Stimulated activated CD4-positive, alpha-beta T cell treated with anti-CD3 and anti-CD28 coated beads, Interleukin-1b, Interleukin-23, amount 100 ng/mL, for 1 hour (primary cell): ENCODE measurements at places on chromosomes 5 and 9.

DNA sequence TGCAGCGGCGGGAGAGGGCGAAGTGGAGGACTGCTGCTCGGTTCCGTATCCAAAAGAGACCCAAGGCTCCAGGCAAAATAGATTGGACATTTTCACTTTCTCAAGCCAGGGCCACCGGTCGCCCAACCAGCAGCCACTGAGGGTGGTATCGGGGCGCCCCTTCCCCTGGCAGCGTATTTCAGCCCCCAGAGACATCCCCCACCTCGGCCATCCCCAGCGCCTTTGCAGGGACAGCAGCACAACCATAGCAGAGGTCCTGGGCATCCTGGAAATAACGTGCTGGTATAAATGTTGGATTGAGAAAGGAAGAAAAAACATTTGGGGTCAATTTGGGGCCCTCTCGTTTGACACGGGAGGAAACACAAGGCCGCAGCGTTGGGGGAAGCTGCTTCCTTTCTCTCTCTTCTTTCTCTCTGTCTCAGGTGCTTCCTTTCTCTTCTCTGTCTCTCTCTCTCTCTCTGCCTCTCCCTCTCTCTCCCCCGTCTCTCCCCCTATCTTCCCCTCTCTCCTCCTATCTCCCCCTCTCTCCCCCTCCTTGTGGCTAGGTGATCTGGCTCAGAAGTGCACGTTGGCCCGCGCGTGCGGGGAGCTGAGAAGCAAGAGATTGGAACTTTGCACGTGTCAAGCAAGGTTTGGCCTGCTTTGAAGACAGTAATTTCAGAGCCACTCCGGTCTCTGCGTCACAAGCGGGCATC, 624 bp upstream of the RETREG1 start:
- DNase-seq: no peak

- DNase-seq: no peak
Measured at GRCh38 chr5:25516141-25516540, 871.4 kb upstream of the CDH10 start.

GRCh38 chr5:57249265-57249874, 75.5 kb downstream of the GPBP1 start:
- no peak for DNase-seq

- DNase-seq: no peak
Measured at GRCh38 chr5:17854901-17855300, 220.6 kb downstream of the TAF11L14 start.

- DNase-seq: no peak
Measured at GRCh38 chr5:172722327-172722815, 48.6 kb downstream of the DUSP1 start.

- DNase-seq: no peak
Measured at GRCh38 chr5:57859626-57860025, 377.0 kb upstream of the ACTBL2 start.

DNA sequence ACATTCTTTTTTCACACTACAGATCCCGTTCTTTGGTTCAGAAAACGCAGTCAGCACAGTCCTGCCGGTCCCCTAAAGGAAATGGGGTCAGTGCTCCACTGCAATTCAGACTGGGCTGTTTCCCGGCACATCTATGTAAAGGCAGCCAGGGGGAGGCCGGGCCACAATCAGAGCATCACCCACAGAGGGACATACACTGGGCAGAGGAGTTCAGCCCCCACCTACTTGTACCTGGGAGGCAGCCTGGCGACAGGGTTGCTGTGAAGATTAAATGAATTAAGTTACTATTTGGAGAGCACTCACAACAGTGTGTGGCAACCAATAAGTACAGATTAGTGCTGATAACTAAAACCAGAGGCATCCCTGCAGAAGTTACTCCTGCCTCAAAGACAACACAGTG, 4.5 kb downstream of the PTPN3 start:
- no peak for DNase-seq

DNA sequence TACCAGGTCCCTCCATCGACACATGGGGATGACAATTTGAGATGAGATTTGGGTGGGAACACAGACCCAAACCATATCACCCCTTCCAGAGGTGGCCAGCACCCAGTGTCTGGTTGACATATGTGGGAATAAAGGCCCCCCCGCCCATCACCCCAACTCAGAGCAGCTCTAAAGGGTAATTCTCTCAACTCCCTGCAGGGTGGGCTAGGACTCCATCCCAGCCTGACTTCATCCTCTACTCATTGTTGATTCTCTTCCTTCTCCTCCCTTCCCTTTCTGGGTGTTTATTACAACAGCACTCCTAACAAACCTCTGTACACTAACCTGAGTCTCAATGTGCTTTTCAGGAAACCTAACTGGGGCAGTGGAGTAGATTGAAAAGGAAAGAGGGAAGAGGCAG, 339.9 kb downstream of the ACTL7B start:
- no peak for DNase-seq

DNA sequence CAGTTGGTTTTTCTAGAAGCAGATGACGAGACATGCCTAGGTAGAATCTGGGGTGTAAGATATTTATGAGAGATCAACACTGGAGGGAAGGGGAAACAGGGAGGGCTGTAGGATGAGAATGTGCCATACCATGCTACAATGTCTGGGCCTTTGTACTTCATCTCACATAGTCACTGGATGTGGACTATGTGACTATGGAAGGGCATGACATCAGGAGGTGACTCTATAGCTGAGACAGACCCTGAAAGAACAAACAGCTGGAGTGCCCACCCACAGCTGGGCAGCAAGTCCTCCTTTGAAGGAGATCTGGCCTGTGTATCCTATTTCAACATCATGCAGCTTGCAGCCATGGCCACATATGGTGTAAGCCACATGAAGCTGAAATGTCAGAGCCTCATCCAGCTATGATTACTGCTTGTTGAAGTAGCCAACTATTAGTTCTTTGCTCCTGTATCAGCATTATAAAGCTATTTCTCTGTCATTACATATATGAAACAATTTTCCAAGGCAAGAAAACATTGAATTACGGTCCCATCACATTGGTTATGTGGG, 46.2 kb upstream of the KIF2A start:
- no peak for DNase-seq

GRCh38 chr9:135299651-135300345, 179.8 kb upstream of the PPP1R26 start:
- no peak for DNase-seq

DNA sequence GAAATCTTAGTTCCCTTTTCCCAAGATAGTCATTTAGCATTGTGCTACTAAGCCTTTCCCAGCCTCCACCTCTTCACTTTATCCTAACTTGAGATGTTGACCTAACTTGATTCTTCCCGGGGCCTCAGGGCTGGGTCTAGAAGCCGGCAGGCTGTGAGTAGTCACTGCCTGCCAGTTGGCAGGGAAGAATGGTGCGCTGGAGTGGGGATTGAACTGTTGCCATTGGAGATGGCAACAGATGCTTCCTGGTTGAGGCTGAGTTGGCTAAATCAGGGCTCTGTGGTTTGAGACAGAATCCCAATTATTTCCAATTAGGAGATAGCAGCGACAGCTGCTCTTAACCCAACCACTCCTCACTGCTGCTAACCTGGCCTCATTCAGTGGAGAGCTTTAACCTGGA, 343.1 kb downstream of the BRINP1 start:
- no peak for DNase-seq

DNA sequence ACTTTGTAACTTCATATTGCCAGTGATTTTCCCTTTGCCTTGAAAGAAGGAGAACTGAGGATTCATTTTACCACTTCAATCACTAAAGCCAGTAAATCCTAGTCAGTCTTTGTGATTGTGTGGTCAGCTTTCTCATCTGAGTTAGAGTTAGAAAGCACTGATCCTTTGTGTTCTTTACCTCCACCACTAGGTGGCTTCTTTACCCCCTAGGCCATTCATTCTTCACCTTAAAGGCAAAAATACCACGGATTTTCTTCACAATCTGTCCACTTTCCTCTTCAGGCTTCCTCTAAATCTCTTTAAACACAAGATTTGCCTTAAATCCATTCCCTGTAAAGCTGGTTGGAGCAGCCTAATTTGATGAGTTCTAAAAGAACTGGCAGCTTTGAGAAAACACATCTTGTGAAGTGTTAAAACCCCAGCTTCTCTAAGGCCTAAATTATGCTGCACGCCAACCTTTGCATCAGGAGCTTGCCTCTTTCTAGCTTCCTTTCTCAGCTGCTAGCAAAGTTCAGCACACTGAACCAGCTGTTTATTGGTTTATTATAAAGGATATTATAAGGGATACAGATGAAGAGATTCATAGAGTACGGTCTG, 20.4 kb downstream of the BDP1 start:
- DNase-seq: no peak

DNA sequence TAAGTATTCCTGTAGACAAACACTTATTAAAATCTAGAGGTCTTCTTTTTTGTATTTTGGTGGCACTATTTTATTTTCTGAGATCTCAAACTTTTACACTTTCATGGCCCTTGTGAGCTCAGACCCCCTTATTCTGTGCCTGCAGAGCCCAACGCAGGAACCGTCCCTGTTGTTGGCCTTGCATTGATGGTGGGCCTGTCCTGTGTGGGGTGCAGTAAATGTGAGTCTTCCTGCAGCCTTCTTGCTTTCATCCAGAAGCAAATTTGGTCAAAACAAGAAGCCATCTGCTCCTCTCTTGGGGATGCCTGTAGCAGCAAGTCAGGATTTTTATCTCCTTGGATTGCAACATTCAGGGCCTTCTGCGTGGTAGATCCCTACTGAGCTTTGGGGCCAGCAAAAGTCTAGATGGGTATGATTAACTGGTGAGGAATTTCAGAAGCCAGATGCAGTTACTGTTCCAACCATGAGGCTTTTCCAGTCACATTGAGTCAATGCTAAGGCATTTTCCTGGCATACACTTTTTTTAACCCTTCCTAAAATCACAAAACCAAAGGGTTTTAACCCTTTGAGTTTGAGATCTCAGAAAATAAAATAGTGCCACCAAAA, 31.7 kb downstream of the BASP1 start:
- DNase-seq: no peak

- no peak for DNase-seq
Measured at GRCh38 chr9:88553350-88553749, 18.4 kb downstream of the NXNL2 start.

DNA sequence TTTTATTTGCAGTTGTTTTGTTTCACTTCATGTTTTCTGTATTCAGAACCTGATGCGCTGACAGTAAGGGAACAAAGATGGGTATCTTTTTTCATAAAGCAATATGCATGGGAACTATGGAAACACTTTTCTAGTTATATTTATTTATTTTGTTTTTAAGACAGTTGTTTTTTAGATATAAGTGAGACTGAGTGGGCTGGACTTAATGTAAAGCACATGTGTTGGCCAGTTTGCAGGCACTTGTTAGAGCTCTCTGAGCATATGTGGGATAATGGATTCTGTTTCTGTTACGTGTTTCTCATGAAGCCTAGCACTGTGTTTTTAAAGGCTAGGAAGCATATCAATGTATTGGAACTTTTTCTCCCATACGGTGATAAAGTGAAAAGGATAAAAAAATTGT, 164.1 kb downstream of the PRR16 start:
- no peak for DNase-seq

GRCh38 chr9:5510360-5510931, at the start of gene PDCD1LG2:
TSS of gene PDCD1LG2 (plus strand) at chr9:5510531. CDS start at chr9:5522547, 12,016 bp downstream.
- DNase-seq: peak; percentile 29

GRCh38 chr9:111559000-111559610, 34.1 kb downstream of the ZNF483 start:
- no peak for DNase-seq
